ENCODE measurements at places on chromosomes 5 and 9.

GRCh38 chr9:72013292-72013760 lies 47.1 kb downstream of the C9orf57 start:
- no peak for DNase-seq

- no peak for DNase-seq
Observed at GRCh38 chr9:79087133-79087532, 484.6 kb upstream of the TLE4 start.

GRCh38 chr9:116061546-116062205 lies 91.9 kb upstream of the PAPPA start:
- no peak for DNase-seq

DNA sequence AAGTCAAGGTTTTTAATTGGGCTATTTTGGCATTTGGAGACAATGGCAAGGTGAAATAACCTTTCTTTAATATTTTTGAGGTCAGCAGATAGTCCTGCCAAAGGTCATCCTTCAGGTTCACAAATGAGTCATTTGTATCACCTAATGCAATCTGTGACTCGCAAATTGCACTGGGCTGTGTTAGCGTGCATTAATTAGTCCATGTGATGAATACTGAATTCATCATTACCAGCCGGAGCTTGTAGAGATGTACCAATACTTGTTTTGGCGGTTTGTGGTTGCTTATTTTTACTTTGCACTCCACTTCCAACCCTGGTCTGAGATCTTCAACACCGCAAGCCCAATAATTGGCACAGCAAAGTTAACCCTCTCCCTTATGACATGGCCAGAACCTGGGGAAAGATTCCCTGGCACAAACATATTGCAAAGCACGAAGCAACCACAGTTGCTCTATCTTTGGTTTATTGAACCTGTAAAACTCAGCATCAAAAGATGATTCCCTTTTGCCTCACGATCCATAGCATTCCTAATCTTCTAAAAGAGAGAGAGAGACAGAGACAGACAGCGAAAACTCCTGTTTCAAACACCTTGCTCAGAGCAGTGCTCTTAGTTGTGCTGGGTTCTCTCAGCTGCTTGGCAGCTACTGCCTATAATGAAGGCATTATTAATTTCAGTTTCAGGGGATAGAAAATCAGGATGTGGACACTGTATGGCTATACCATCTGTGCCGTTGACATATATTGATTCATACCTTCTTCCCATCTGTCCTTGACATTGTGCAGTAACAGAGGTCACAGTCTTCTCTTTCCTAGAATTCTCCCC lies 178.1 kb downstream of the EBF1 start:
- DNase-seq = no peak

GRCh38 chr5:150511578-150512367 lies 3.8 kb downstream of the NDST1 start:
- DNase-seq = no peak

DNA sequence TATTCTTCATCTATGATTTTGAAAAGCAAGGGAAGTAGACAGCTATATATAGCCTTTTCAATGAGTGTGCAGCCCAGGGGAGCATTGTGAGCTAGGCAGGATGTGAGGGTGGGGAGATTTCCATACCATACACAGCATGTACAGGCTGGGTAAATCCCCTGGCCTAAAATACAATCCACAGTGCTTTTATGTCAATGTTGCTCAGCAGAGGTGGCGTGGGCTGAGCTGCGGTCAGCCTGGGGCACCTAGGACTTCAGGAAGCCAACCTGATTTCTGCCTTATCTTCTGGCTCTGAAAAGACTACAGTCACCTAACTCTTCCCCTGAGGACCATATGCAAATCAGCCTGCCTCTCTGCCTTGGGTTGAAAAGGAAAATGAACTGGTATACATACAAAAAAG lies 6.3 kb upstream of the GARIN3 start:
- DNase-seq = peak; percentile 35

- DNase-seq = no peak
Observed at GRCh38 chr5:111237470-111237869, 13.3 kb downstream of the CAMK4 start.

DNA sequence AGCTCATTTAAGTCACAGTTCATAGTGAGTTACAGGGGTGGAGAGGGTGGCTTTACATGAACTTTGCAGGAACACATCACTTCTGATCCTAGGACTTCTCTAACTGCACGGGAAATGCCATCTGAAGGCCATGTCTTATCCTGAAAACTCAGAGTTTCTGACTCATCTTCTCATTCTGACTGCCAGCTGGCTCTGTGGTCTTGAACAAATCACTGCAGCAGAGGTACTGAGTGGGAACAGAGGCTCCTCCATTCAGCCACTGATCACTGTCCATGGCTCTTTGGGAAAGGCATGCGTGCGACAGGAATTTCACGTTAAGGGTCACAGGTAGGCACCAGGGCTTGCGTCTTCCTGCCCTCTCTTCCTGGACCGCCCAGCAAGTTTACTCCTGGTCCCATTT lies 114.6 kb upstream of the LRRTM2 start:
- no peak for DNase-seq

DNA sequence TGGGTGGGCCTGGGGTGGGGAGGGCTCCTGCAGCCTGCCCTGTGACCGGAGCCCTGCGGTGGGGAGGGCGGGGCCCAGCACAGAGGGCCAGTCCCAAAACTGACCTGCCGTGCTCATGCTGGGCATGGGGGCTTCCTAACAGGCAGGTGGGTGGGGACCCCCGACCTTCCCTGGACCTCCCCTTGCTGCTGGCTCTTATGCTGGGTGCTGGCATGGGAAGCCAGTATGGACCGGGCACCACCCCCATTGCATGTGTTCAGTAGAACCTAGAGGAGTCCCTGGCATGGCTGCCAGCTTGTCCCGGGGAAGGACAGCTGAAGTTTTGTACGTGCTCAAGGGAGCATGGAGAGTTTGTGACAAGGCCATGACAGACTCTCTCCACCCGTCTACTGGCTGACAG lies 37.1 kb downstream of the WNK2 start:
- no peak for DNase-seq

- DNase-seq = no peak
Observed at GRCh38 chr5:36662291-36662851, 56.0 kb downstream of the SLC1A3 start.

DNA sequence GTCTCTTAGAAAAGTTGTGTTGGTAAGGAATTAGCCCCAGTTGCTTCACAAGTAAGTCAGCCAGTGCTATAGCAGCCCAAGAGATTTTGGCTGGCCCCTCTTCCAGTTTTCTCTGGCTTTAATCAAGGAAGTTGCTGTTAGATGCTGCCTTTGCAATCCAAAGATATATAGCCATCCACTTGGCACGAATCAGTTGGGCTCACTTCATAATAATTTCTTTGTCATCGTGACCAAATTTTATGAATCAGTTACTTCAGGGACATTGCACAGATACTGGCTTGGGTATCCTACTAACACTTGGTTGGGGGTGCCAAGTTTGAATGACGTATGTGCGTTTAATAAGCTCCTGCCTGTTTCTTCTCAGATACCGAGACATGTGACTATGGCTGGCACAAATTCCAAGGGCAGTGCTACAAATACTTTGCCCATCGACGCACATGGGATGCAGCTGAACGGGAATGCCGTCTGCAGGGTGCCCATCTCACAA lies 81.5 kb downstream of the VCAN start:
- no peak for DNase-seq

DNA sequence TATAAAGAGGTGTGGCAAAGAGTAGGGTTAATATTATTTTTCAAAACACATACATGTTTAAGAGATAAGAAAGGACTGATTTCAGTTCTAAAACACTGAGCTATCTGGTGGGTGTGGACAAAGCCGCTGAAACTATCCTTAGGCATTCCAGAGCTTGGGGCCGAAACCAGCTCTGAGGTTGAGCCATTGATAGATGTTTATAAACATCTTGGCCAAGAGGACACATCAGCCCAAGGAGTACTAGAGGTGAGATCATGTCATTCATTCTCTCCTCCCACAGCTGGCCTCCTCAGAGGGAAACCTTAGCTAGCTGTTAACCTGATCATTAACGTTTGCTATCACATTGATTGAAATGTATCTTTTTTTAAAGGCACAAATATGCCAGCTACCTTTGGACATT lies 89.9 kb downstream of the NLN start:
- no peak for DNase-seq

- no peak for DNase-seq
Observed at GRCh38 chr9:115327436-115328122, 209.6 kb upstream of the TNC start.

GRCh38 chr5:24750355-24750754 lies 105.6 kb upstream of the CDH10 start:
- DNase-seq = no peak

- no peak for DNase-seq
Observed at GRCh38 chr5:30239331-30240022, 954.0 kb upstream of the CDH6 start.

DNA sequence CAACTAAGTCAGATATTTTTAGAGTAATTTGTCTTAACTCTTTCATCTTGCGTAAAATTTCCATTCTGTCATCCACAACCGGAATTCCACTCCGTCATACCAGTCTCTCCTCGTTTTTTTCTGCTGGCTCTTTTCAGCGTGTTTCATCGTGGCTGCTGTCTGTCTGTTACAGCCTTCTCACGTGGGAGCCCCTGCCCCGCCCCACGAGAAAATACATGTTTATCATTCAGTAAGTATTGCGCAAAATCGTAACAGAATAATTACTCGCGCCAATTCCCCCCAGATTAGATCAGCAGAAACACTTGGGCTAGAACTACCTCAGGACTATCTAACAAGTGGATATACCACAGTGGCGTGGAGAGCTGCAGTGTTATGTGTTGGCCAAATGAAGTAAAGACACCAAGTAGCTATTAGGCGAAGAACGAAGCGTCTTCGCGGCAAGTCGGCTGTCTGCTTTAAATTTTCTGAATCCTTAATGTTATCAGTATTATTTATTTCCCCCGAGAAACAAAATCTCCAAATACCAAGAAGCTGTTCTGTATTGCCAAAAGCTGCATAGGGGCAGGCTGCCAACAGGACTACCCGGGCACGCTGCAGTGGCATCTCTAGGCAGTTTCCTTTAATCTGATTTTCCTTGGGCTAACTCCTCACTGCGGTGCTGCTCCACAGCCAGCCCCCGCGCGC lies 566 bp upstream of the FOCAD start:
- peak; percentile 6 for DNase-seq

DNA sequence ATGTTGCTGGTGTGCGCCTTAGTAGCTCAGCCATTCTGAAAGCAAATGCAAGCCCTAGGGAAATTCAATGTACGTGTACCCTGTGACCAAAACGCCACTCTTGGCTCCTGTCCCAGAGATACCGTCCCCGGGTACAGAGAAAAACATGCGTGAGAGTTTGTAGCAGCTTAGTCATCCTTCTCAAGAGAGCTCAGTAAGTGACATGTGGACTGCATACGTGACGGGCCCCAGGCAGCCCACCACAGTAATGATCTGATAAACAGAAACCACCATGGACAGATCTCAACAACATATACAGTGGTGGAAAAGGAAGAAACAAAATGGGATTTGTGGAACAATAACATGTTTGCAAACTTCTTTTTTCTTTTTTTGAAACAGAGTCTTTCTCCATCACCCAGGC lies 45.1 kb downstream of the S1PR3 start:
- no peak for DNase-seq

DNA sequence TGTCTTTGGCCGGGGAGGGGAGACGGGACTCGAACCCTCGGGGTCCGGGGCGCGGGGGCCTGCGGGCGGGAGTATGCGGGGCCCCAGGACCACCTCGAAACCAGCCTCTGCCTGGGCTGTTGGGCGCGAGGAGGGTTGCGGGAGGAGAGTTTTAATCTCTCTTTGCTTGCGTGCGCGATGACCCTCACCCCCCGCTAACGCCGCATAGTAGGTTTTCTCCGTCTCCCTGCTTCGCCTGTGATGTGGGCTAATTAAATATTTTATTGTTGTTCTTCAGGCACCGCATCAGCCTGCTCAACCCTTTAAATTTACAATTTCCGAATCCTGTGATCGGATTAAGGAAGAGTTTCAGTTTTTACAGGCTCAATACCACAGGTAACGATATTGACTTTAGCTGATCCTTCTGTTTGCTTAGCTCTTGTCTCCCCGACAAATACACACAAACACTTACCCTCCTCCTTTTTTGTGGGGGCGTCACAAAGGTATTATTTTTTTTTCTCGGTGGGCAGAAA lies 1.7 kb downstream of the TLE4 start:
- no peak for DNase-seq

- no peak for DNase-seq
Observed at GRCh38 chr5:150616024-150616470, 24.4 kb upstream of the SYNPO start.

DNA sequence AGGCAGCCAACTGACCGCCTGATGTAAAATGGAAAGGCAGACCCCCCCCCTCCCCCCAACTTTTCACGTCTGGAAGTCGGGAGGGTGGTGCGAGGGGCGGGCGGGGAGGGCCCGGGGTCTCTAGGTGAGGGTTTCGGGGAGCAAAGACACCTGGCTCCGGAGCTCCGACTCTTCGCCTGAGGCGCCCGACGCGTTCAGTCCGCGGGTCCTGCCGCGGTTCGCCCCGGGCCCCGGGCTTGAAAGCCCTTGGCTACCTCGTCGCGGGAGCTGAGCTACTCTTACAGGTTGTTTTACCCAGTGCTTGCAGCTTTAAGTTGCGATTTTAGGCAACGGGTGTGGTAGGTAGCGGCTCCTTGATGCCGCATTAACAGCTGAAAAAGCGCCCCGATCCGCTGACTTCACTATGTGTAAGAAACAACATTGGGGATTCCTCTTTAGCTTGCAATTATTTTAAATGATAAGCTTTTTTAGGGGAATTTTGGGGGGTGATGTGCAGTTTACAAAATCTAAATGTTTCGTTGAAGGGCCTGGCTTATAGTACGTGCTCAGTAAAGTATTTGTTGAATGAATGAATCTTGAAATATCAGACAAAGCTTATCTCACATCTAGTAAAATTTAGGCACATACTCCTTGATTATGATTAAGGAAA lies 722 bp downstream of the CDC42SE2 start:
- DNase-seq = no peak

- DNase-seq = no peak
Observed at GRCh38 chr5:127615916-127616315, 33.0 kb upstream of the CTXN3 start.

DNA sequence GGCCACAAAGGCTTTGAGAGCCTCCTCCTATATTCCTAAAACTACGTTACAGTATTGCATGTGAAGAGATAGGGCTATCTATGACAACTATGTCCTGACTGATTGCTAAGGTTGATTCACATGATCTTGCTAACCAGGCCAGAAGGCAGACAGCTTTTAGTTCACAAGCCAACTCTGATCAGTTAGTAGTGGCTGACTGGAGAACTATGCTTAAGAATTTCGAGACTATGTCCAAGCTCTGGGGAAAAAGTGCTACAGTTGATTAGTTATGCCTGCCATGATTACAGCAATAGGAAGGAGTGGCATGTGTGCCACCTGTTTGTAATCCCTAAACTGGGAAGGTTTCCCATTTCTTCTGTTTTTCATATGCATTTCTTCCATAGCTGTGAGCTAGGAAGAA lies 223.4 kb downstream of the DOCK8 start:
- DNase-seq = no peak

GRCh38 chr9:131585375-131585774 lies 40.1 kb downstream of the PRRT1B start:
- DNase-seq = peak; percentile 55

- no peak for DNase-seq
Observed at GRCh38 chr5:56328753-56329560, 95.8 kb upstream of the ANKRD55 start.

GRCh38 chr5:39486361-39486760 lies 61.6 kb upstream of the DAB2 start:
- DNase-seq = no peak

- no peak for DNase-seq
Observed at GRCh38 chr5:159398936-159399335, 68.6 kb upstream of the IL12B start.

- DNase-seq = no peak
Observed at GRCh38 chr5:128082551-128083032, 974 bp upstream of the SLC12A2 start.
